Stimulated activated CD8-positive, alpha-beta memory T cell treated with anti-CD3 and anti-CD28 coated beads, Interleukin-4, amount 100 ng/mL, for 1 hour (primary cell): ENCODE measurements at places on chromosomes 6 and 20.

- DNase-seq, result no peak
Observed at GRCh38 chr6:10300071-10300470, 114.8 kb downstream of the TFAP2A start.

- no peak for DNase-seq
Observed at GRCh38 chr6:88983532-88983931, 20.1 kb upstream of the RNGTT start.

DNA sequence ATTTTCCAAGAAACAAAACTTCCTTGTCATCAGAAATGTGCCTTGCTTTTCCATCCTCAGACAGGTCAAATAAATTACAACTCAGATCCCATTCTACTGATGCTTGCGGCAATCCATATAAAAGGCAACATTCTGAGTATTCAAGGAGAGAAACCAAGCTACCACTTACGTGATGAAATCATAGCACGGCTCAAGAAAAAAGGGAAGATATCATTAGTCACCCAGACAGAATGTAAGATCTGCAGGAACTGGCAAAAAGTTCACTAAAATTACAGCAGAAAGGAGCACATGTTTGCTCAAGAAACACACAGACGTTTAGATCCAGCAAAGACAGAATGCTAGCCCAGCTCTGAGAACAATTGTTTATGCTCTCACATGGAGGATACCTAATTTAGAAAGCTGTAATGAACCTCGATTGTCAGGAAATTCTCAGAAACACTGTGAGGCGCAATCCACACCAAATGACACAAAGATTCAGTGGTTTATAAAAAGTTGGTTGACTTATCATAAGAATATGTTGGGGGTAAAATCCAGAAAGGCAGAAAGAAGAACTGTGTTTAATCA is 304.2 kb downstream of the ADGRG6 start:
- no peak for DNase-seq

DNA sequence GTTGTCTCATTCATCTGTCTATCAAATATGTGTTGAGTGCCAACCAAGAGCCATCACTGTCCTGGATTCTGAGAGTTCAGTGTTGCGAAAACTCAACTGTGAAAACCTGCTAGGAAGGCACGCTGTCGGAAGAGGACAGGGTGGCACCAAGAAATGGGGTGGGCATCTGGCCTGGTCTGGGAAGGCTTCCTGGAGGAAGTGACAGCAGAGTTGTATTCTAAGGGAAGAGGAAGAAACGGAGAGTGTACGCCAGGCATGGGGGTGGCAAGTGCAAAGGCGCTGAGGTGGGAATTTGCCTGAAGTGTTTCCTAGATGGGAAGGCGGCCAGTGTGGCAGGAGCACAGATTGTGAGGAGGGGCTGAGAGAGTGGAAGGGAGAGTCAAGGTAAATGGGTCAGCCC is 91.2 kb downstream of the ANKRD60 start:
- no peak for DNase-seq

DNA sequence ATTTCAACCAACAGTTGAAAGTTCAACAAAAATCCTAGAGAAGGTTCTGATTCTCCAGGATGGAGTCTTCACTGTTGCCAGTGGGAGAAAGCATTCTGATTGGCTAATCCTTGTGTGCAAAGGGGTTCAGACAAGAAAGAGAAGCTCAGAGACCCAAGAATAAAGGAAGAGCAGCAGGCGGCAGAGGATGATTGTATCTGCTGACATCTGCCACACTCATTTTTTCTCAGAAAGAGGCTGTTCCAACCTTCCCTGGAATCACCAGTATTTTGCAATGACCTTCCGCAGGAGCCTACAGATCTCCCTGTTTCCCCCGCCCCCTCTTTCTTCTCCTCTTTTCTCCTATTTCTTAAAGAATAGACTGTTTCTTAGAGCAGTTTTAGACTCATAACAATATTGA is 376.7 kb downstream of the CDH26 start:
- no peak for DNase-seq

DNA sequence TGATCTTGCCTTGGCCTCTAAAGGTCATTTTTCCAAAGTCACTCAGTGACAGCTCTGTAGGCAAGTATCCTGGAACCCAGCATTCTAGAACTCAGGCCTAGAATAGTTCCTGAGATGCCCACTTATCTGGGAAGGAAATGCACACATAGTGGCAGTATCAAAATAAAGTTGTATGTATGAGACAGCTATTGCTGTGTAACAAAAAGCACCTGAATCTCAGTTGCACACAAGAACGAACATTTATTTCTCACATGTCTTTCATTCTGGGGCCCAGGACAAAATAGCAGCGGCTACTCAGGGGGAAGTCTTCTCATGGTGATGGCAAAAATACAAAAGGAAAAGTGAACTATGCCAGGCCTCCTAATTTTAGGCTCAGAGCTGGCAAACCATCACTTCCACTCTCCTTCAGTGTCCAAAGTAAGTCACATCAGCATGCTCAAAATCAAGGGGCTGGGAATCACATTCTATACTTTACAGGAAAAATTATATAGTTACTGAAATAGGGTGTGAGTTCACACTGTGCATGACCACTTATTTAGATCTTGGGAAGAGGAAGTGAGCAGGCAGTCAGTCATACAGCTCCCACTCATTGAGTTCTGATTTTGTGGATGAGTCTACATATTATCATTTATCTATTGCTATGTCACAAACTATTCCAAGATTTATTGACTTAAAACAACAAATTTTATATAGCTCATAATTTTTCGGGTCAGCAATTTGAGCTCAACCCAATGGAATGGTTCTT is 133.7 kb upstream of the RIN2 start:
- DNase-seq, result no peak

DNA sequence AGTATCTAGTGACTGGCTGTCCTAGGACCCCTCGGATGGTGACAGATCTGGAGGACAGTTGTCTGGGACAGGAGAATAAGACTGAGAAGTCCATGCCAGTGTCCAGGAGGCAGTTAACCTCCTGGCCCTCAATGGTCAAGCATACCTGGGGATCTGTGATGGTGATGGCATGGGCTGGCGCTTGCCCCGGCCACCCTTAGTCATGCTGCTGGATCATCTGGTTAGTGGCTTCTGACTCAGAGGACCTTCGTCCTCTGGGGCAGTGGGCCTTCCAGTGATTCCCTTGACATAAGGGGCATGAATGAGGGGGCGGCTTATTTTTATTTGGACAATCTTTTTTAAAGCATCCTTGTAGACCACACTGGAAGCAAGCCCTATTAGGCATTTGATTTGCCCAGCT is 24.0 kb upstream of the SF3B5 start:
- no peak for DNase-seq

DNA sequence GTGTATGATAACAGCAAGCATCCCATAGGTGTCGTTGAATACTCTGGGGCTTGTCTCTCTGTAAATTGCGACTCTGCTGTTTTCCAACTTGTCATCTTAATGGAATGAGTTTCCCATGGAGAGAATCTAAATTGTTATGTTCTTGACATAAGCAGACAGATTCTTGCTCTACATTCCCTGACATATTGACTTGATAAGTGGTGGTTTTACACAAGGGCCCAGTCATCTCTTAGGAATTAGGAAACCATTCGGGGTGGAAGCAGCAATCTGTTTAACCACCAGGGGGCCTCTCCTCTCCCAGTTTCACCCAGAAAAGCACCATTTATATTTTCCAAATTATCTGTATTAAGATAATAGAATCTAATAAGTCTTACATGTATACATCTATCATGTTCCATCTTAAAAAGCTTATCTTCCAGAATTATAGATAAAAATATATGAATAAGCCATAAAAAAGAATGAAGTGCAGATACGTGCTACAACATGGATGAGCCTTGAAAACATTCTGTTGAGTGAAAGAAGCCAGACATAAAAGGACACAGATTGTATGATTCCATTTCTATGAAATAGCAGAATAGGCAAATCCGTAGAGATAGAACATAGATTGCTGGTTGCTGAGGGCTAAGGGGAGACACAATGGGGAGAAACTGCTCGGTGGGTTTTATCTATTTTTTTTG is 23.1 kb upstream of the MROH8 start:
- no peak for DNase-seq

DNA sequence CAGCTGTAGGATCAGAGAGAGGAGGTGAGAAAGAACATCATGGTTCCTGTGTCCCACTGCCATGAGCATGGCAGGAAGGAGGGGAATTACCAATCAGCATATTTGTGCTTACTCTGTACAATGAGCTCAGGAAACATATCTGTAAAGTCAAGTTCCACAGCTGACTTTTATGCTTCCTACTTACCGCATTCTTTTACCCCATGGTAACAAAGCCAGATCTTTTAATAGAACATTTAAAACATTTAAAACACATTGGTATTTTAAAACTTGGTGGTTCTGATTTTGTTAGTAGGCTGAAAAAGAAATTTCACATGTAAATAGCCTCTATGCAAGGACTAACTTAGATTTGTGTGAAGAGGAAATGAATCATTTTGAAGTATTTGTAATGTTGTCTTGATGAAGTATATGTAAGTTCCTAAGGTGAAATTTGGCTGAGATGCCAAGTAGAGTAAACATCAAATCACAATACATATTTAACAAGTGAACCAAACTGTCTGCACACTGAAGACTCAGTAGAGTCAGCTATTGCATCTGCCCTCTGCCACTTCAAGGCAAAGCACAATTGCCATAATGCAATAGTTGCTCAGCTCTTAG is 114.7 kb downstream of the GJA10 start:
- DNase-seq, result no peak

GRCh38 chr6:1540864-1541521 is 68.7 kb upstream of the FOXC1 start:
- no peak for DNase-seq

- no peak for DNase-seq
Observed at GRCh38 chr6:31734821-31735406, 1.4 kb downstream of the CLIC1 start.

GRCh38 chr20:1010659-1011058 is 8.5 kb upstream of the RSPO4 start:
- no peak for DNase-seq

GRCh38 chr6:12314751-12315150 is 24.6 kb downstream of the EDN1 start:
- DNase-seq, result no peak

GRCh38 chr6:142013287-142013686 is 119.4 kb upstream of the GJE1 start:
- no peak for DNase-seq

GRCh38 chr20:1813101-1813529 is 82.1 kb upstream of the SIRPA start:
- no peak for DNase-seq

GRCh38 chr6:67679566-67680296 is 955.4 kb upstream of the ADGRB3 start:
- no peak for DNase-seq

- no peak for DNase-seq
Observed at GRCh38 chr6:108165714-108166663, at the start of gene NR2E1. NR2E1 (plus strand) TSS chr6:108166022; CDS start chr6:108166766, 744 bp downstream.

DNA sequence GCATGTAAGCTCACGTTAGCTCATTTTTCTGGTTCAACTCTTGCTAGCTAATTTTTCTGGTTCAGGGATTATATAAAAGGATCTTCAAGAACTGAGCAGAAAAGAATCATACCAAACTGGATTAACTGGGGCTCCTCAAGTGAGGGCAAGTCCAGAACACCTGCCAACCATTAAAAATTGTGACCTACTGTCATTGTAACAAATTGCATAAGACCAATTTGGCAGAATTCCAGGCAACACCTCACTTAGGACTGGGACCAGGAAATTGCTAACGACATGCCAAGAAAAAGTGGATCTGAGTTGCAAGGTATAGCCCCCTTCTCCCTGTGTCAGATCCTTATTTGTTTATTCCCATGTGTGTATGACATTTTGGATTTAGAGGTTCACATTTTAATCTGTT is 216.6 kb downstream of the HIVEP2 start:
- no peak for DNase-seq

DNA sequence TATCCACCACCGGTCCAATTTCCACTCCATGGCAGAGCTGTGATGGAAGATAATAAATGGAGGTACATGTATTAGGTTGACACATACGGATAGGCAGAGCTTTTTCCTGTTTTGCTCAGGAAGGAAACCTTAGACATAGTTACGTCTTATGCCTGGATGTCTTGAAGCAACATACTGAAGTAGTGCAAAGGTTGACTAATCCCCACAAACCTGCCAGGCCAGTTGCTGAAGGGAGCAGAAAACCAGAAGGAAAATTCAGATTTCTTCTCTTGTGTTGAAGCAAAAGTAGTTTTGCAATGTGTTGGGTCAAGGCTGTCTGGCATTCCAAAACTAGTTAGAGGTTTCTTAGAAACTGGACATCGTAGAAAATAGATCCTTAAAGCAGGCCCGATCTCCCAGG is 68.7 kb downstream of the PHACTR1 start:
- no peak for DNase-seq

DNA sequence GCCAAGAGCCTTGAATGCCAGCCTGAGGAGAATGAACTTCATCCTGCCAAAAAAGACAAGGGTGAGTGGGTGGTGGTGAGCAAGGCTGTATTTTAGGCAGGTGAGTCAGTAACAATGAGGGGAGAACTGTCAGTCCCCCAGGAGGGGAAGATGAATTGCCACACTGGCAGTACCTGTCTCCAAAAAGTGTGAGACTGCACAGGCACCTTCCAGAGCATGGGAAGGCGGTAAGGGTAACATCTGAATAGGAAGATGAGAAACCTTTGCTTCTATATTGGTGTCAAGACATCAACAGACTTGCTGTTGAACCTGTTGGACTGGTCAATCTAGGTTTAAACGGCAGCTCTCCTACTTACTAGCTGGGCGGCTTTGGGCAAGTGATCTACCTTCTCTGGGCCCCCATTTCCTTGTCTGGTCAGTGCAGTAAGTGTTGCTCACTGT is 30.9 kb downstream of the STK35 start:
- no peak for DNase-seq

DNA sequence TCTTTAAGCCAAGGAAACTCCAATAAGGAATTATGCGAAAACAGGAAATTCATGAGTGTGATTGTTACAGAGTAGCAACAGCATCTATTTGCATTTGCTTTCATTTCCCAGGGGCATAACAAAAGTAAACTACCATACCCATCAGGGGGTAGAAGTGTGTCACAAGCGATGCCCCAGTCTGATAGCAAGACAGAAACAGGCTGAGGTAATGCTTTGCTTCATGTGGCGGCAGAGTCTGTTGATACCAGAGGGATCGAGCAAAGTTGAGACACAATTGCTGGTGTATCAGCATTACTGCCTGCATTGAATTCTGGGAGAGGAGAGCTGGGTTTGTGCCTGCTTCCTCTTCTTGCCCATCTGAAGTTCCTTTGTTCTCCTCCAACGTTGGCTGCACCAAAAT is 51.2 kb upstream of the LYRM2 start:
- DNase-seq, result no peak
